ENCODE measurements at places on chromosomes 7 and 10. TPM values are rescaled to one million over a fixed set of nuclear protein-coding genes. Genes with fewer than 3 reads are reported as not detected.

The CYP3A5 gene
- not detected for polyA plus RNA-seq

The SDK1 gene
- 0.01 TPM for polyA plus RNA-seq

The POR gene
- polyA plus RNA-seq: 63.4 TPM

The ADCY1 gene
- polyA plus RNA-seq: 0.12 TPM

The SUN3 gene
- not detected for polyA plus RNA-seq

The CDHR3 gene
- polyA plus RNA-seq: 3.1 TPM

The PTPRZ1 gene
- polyA plus RNA-seq: not detected

The ACTL6B gene
- not detected for polyA plus RNA-seq

The EPO gene
- polyA plus RNA-seq: not detected

The SEPTIN7 gene
- 319 TPM for polyA plus RNA-seq

- DNase-seq: no peak
Measured at GRCh38 chr7:157685430-157686284, 348.9 kb downstream of the DNAJB6 start.

DNA sequence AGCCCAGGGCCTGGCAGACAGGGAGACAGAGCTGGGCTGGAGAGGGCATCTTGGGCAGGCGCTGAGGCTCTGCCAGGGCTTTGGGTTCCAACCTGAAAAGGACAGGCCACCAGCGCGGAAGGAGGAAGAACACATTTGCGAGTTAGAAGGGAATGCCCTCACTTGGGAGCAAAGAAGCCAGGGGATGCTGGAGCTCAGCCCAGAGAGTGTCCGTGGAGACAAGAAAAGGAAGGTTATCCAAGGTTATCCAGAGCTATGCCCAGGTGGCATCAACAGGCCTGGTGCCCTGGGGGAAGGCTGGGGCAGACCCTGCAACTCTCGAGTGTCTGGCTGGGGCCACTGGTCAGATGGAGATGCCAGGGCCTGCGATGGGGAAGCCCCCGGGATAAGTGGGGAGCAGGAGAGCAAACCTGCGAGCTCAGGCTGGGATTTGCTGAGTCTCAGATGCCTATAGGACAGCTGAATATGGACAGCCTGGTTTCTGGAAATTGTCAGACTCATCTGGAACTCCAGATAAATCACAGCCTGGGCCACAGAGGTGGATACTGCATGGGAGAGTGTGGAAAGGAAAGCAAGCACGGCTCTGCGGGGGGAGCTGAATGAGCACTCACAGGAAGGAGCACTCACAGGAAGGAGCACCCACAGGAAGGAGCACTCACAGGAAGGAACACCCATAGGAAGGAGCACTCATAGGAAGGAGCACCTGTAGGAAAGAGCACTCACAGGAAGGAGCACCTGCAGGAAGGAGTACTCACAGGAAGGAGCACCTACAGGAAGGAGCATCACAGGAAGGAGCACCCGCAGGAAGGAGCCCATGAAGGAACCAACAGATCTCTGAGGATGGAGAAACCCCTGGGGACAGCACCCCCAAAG, 152.1 kb downstream of the ADAM12 start:
- no peak for DNase-seq

DNA sequence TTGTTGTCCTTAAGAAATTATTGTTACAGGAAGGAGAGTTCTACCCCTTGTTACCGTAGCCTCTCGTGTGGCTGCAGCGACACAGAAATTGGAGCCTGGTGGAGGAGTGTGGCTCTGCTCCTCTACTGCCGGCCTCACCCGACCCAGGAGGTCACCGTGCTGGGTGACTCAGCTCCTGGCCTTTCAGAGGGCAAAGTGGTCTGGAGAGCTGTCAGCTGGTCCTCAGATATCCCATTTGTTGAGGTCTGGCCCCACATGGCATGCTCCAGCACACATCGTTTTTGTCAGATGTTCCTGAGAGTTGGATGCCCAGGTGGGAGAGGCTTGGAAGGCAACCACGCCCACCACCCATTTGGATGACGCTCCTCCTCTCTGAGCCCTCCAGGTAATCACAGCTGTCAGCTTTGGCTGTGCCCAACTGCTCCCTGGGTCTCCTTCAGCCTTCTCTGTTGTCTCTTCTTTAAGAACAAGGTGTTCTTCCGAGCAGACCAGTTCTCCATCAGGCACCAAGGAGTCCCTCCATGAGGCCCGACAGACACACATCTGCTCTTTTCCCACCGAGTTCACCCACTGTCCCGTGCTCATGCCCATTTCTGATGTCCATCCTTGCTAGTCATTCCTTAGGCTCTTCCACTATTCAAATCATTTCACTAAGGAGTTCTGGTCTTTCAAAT, 80.3 kb downstream of the RAMP3 start:
- DNase-seq: no peak

DNA sequence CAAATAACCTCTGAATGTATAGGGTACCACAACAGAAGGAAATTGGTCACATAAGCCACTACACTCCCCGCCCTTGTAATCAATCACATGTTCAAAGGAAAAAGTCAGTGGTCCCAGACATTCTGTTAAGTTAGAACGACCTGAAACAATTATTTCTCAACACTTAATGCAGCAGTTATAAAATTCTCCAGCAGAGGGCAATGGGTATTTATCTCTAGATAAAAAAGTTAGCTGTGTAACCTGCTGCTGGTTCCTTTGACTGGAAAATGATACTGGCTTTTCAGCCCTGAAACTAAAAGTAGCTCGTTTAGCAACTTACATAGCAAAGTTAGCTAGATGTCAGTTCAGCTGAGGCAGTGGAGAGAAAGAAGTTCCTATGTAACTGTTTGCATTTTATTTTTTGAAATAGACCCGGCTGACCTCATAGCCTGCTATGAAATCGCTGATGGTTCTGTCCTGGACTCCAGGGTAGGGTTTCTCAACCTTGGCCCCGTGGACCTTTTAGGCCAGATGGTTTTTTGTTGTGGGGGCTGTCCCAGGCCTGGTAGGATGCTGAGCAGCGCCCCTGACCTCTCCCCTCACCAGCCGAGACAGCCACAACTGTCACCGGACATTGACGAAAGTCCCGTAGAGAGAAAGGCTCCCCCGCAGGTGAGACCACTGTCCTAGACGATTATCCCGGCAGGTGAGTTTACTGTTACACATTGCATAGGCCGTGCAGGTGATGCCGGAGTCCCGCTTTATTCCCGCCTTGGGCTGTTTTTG, 40.2 kb upstream of the PROSER2 start:
- no peak for DNase-seq

DNA sequence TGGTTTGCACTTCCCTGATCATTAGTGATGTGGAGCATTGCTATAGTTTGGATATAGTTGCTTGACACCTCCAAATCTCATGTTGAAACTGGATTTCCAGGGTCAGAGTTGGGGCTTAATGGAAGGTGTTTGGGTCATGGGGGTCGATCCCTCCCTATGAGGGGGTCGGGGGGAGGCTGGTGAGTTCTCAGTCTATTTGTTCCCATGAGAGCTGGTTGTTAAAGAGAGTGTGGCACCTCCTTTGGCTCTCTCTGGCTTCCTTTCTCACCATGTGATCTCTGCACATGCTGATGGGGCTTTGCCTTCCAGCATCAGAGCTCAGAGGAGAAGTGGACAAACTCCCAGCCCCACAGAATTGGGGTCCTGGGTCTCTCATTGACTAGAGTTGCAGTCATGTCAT, 36.8 kb upstream of the BAMBI start:
- DNase-seq: no peak

DNA sequence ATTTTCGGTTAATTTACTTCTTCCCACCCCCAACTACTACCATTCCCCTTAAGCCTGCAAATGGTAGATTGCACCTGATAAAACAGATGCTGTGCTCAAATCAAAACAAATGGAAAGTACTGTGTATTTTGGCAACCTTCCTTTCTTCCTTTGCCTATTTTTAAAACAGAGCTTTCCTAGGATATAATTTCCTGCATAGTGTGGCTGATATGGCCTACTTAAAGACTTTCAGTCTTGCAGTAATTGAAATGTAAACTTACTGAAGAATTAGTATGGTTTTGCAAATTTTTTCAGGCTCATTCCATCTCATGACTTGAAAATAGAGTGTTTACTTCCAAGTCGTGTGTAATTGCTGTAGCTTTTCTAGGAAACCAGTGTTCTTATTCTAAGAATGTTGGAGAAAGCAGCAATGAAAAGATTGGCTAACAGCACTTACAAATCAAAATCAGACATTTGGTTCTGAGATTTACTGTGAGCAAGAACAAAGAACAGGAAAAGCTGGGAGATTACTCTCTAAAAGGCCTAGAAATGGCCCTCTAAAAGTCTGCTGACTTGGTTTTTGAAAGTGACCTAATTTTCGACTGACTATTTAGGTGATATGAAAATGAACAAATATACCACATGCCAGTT, 52.0 kb downstream of the REEP3 start:
- peak; percentile 44 for DNase-seq

DNA sequence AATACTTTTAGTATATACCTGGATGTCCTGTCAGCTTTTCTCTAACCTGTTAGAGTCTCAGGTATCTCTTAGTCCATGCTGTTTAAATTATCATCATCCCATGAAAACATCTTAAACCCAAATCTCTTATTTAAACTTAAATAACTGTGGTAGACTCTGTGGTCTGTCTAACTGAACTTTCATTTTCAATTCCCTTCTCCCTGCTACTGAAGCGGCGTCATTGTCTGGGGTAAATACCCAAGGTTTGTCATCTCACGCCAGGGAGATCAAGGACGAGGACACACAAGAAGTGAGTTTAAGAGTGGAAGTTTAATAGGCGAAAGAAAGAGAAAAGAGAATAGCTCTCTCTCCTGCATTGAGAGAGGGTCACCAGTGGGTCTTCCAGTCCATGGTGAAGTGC, 804.4 kb upstream of the CELF2 start:
- DNase-seq: no peak

DNA sequence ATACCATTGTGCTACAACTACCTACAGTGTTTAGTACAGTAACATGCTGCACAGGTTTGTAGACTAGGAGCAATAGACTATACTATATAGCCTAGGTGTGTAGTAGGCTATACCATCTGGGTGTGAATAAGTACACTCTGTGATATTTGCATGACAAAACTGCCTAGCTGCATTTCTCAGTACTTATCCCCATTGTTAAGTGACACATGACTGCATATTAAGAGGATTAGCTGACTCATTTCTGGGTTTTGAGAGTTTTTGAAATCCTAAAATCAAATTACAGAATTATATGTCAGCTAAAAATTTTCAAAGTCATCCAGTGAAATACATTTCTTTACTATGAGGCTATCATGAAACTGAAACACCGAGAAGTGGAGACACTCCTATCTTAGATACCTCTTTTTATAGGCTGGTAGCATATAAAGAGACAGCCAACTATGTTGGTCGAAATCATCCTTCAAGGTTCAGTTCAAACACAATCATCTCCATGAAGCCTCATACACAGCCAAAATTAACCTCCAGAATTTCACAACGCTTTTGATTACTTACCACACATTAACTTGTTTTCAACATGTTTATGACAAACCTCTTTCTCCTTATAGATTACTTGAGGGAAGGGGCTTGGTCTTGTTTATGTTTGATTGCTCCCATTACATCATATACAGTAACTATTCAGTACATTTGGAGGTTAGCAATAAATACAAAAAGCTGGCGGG, 89.8 kb upstream of the ANK3 start:
- DNase-seq: no peak

GRCh38 chr7:99953649-99954048, 22.2 kb downstream of the AZGP1 start:
- DNase-seq: peak; percentile 4

DNA sequence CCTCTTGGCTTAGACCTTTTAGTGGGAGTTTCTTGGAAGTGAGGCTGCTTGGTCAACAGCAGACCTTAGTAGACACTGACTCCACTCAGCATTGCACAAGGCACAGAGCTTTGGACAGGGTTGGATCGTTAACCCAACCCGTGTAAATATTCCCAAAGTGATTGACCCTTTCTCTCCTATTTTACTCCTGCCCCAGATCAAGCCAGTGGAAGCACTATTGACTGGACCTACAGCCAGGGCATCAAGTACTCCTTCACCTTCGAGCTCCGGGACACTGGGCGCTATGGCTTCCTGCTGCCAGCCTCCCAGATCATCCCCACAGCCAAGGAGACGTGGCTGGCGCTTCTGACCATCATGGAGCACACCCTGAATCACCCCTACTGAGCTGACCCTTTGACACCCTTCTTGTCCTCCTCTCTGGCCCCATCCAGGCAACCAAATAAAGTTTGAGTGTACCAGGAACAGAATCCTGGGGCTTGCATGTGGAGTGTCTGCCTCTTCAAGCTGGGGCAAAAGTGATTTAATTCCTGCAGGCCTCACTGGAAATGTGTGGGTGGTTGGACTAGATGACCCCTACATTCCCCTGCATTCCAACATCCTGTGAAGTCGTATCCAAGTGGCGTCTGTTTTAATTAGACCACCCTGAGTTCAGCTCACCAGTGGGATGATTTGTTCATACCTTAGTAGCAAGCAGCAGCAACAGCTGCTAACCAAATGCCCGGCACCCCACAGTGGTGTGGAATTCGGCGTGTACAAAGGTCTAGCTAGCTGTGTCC, 7.5 kb downstream of the CPA1 start:
- no peak for DNase-seq

GRCh38 chr7:113784316-113784715, 134.5 kb downstream of the PPP1R3A start:
- no peak for DNase-seq

- DNase-seq: peak; percentile 87
Measured at GRCh38 chr7:44259547-44260457, 59.0 kb downstream of the YKT6 start.

DNA sequence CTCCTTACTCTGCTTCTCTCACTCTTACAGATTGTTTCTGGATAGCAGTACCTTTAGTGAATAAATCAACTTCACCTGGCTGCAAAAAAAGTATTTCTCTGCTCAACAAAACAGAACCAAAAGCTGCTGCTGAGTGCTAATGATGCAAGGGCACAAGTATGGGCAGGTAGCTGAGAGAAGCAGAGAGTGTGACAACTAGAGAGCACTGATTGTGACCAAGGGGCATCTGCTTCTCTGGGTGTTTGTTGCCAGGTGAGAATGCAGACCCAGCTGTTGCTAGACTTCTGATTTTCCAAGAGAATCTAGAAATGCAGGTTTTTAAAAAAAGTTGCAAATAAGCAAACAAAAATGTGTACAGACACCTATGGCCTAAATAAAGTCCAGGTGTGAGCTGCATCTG, 25.3 kb upstream of the PPIF start:
- no peak for DNase-seq

DNA sequence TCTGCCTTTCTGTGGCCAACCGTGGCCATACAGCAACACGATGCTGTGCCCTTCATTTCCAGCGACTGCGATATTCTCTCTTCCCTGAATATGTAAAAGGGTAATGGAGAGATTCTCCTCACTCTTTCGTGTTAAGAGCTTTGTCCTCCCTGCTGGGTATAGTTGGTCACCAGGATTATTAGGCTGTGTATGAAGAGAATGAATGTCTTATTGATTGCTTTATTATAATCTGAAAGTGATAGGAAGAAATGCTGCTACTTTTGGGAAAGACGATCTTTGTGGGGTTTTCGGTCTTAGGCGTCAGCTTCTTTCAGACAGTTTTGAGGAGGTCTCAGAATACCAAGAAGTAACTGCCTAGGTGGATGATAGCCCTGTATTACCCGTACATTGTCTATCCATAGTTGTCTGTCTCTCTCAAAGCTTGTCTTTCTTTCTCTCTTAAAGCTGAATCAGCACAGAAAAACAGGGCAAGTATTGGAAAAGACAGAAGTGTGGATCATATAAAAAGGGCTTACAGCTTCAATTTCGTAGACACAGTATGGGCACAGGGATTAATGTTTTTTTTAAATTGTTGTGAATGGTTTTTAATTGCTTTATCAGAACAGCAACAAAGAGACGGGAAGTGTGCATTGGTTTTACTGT, 1.2 kb downstream of the AHCYL2 start:
- no peak for DNase-seq
